Body of pancreas (tissue), 4 donors: ENCODE measurements at places on chromosomes 3 and 15. TPM values are rescaled to one million over a fixed set of nuclear protein-coding genes. Genes with fewer than 3 reads are reported as not detected.

ROBO1 gene
- 9.9 TPM for total RNA-seq

SLC9C1 gene
- not detected for total RNA-seq

WDR49 gene
- 2.3 TPM for total RNA-seq

CSPG5 gene
- total RNA-seq: 0.26 TPM

- DNase-seq: no peak
- H3K4me3 ChIP-seq: no peak overlapping the region
- no peak overlapping the region for H3K27ac ChIP-seq
- no peaks in the 10 kb centered on the region for H3K27me3 ChIP-seq
These were observed 37.0 kb upstream of the P2RY1 start for GRCh38 chr3:152797751-152798432.

- no peaks in the 10 kb centered on the region for H3K27me3 ChIP-seq
- peak overlapping the region; percentile 98 for H3K27ac ChIP-seq
- peaks cover 64% of the 10 kb centered on the region for H3K4me1 ChIP-seq
- DNase-seq: peak; percentile 64
- H3K36me3 ChIP-seq: no peaks in the 10 kb centered on the region
These were observed 2.0 kb upstream of the HYAL2 start for GRCh38 chr3:50324351-50325112.

- H3K27ac ChIP-seq: no peak overlapping the region
- DNase-seq: peak; percentile 48
- peaks cover 12% of the 10 kb centered on the region for H3K4me1 ChIP-seq
- H3K4me3 ChIP-seq: no peak overlapping the region
These were observed 24.5 kb upstream of the IDH2 start for GRCh38 chr15:90126596-90127435.

DNA sequence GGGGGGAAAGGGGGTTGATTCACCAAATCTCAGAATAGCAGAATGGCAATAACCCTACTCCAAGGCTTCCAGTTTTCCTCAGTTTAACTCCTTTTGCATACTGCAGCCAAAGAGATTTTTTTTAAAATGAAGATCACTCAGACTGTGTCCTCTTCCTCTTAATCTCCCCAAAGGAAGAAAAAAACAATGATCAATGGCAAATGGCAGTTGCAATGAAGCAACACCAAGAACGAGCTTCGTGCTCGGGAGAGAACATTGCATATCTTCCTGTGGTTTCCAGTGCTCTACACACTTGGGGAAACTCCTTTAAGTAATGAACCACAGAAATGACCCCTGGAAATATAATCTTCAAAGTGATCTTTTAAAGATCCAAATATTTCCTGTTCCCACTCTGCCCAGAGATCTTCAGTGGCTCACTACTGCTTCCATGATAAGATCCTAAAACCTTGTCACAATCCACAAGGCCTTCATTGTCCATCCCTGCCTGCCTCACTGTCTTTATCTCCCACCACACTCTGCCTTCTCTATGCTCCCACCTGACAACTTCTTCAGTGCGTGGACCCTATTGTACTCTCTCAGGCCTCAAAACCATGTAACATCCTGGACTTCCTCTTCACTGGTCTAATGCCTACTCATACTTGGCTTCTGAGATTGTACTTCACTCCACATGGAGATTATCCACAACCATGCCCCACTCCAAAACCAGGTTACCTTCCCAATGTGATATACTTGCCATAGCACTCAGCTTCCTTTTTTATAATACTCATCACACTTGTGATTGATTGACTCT, 394.8 kb downstream of the FHIT start:
- no peak overlapping the region for H3K27ac ChIP-seq
- H3K4me3 ChIP-seq: no peak overlapping the region
- no peaks in the 10 kb centered on the region for H3K36me3 ChIP-seq
- H3K27me3 ChIP-seq: no peaks in the 10 kb centered on the region

DNA sequence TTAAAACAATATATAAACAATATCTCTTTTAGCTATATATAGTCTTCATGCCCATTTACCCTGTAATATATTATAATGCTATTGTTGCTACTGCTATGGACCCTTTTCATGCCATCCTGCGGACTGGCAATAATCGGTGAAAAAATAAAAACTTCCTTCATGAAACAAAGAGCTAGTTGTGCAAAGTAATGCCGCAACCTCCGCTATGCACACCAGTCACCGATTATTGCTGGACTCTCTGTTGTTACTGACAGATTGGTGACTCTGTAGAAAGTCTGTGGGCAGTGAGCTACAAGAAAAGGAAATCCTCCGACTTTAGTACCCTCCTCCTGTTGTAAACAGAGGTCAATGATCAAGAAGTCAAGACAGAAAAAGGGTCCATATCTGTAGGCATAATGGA, 17.9 kb upstream of the ICE2 start:
- H3K27ac ChIP-seq: no peak overlapping the region
- H3K4me1 ChIP-seq: no peaks in the 10 kb centered on the region

DNA sequence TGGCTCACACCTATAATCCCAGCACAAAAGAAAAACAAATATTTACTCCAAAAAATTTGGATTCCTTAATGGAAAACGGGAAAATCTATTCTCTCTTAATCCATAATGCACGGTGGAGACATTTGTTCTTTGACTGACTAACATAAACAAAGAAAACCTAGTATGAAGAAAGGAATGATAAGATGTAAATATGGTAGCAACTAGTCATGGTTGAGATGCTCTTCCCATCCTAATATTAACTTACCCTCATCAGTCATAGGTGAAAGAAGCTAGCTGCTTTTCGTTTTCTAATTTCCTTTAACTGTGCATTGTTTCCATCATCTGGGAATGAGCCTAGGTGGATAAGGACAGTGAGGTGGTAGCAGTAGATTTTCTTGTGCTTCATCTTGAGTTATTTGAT, 22.0 kb downstream of the MAP4 start:
- H3K27me3 ChIP-seq: no peaks in the 10 kb centered on the region
- peaks cover 6% of the 10 kb centered on the region for H3K4me1 ChIP-seq
- no peak for DNase-seq

GRCh38 chr15:57376696-57377477, 582 bp downstream of the CGNL1 start:
- H3K4me3 ChIP-seq: peak overlapping the region; percentile 65
- H3K27me3 ChIP-seq: no peaks in the 10 kb centered on the region
- H3K36me3 ChIP-seq: no peaks in the 10 kb centered on the region
- peaks cover 44% of the 10 kb centered on the region for H3K4me1 ChIP-seq

DNA sequence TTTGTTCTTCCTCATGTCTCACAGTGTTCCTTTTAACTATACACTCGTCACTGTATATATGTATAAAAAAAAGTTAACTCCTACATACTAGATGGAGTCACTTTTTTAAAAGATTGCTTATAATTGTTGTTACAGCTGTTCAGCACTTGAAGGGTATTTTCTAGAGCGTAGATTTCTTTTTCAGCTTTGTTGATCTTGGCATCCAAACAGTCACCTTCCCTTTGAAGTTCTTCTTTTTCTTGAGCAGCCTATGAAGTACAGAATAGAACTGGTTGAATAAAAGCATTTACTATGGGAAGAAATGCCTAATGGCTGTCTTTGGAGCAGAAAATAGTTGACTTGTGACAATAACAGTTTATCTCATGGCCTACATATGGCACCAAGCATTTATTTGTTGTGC, 17.8 kb downstream of the TTC14 start:
- DNase-seq: no peak
- H3K4me1 ChIP-seq: no peaks in the 10 kb centered on the region
- no peaks in the 10 kb centered on the region for H3K36me3 ChIP-seq
- H3K4me3 ChIP-seq: no peak overlapping the region
